Transverse colon (tissue), 4 donors: ENCODE measurements at places on chromosomes 7 and 10. TPM values are rescaled to one million over a fixed set of nuclear protein-coding genes. Genes with fewer than 3 reads are reported as not detected.

The OR2F1 gene
- not detected for total RNA-seq

The UCN3 gene
- total RNA-seq: not detected

The RTKN2 gene
- 0.68 TPM for total RNA-seq

The HOXA10 gene
- total RNA-seq: 33.0 TPM

The PPP1R3A gene
- total RNA-seq: not detected

The CLRN3 gene
- total RNA-seq: 167 TPM

The CADPS2 gene
- total RNA-seq: 14.3 TPM

The LIPM gene
- total RNA-seq: not detected

The PVRIG gene
- 4.3 TPM for total RNA-seq

The DNMBP gene
- 50.5 TPM for total RNA-seq

The COL1A2 gene
- total RNA-seq: 47.0 TPM

The LGI1 gene
- not detected for total RNA-seq

The PNLIPRP2 gene
- total RNA-seq: not detected

The ADRA2A gene
- total RNA-seq: 16.2 TPM

The STK31 gene
- 0.55 TPM for total RNA-seq

The WDR86 gene
- 33.3 TPM for total RNA-seq

The SYCE1 gene
- total RNA-seq: not detected

The FAM25A gene
- not detected for total RNA-seq

The PDE1C gene
- total RNA-seq: 8.4 TPM

The SPACDR gene
- not detected for total RNA-seq

The VGF gene
- total RNA-seq: 0.95 TPM

The CCL24 gene
- 6.0 TPM for total RNA-seq

The OR2A12 gene
- total RNA-seq: not detected

The FGL2 gene
- total RNA-seq: 23.1 TPM

The MLXIPL gene
- 106 TPM for total RNA-seq

The TMEM225B gene
- 0.68 TPM for total RNA-seq

The ATP6V0A4 gene
- not detected for total RNA-seq

The GDF2 gene
- total RNA-seq: not detected

The LIPJ gene
- total RNA-seq: not detected

The KLF14 gene
- not detected for total RNA-seq

The PRSS37 gene
- total RNA-seq: not detected

The LYZL1 gene
- total RNA-seq: not detected

The WNT2 gene
- not detected for total RNA-seq

The PITX3 gene
- total RNA-seq: not detected

The EBF3 gene
- total RNA-seq: 0.95 TPM

The TAS2R41 gene
- total RNA-seq: not detected

The FLNC gene
- total RNA-seq: 234 TPM

The OPN1SW gene
- not detected for total RNA-seq

The SPDYE8 gene
- total RNA-seq: not detected

The AZGP1 gene
- total RNA-seq: 3.2 TPM

The FANK1 gene
- 3.4 TPM for total RNA-seq

The ACTL6B gene
- total RNA-seq: not detected
